Activated naive CD8-positive, alpha-beta T cell treated with anti-CD3 and anti-CD28 coated beads, Interleukin-2, amount 10 ng/mL, durations not matched to agents 7 days and 5 days (primary cell): ENCODE measurements at places on chromosomes 7 and 10.

GRCh38 chr7:71925663-71926062, 486.5 kb downstream of the CALN1 start:
- H3K4me1 ChIP-seq: no peaks in the 10 kb centered on the region
- no peak overlapping the region for H3K27ac ChIP-seq
- H3K4me3 ChIP-seq: no peak overlapping the region
- no peaks in the 10 kb centered on the region for H3K36me3 ChIP-seq
- DNase-seq: no peak
- H3K27me3 ChIP-seq: no peaks in the 10 kb centered on the region

GRCh38 chr7:99597762-99598501, at the start of gene TMEM225B:
Gene TMEM225B (plus strand): TSS chr7:99598267. CDS start chr7:99604389, 6,122 bp downstream.
- H3K4me1 ChIP-seq: peaks cover 2% of the 10 kb centered on the region
- no peaks in the 10 kb centered on the region for H3K27me3 ChIP-seq
- peak; percentile 62 for DNase-seq

DNA sequence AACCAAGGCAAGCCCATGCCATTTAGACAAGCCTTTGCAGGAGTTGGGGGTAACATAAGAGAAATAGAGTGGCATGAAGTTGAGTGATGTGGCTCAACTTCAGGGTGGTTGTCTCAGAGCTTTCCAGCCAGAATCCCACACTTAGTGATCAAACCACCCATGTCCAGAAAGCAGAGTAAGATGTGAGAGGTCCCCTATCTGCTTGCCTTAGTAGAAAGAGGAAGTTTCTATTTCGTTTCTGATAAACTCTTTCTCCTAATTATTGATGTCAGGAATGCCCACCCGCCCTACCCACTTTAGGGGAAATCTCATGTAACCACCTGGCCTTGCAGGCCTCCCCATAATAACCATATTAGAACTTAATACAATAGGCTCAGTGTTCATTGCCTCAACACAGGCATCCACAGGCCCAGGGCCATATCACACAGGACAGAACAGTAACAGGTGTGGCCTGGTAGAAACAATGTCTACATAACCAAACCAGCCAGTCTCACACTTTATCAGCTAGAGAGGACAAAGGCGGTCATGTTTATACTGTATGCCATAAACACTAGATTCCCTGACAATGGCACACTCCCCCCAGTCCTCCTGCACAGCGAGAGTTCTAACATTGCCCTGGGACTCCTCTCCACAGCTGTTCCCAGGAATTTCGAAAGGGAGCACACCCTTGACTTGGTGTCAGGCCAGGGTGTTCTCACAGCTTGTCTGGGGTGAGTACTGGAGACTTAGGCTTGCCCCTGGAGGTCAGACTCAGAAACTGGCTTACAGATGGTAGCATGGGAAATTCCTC, 364.4 kb downstream of the CXCL12 start:
- peaks cover 3% of the 10 kb centered on the region for H3K4me1 ChIP-seq
- DNase-seq: no peak
- H3K27me3 ChIP-seq: peaks cover 10% of the 10 kb centered on the region
- H3K27ac ChIP-seq: no peak overlapping the region

- DNase-seq: no peak
- no peaks in the 10 kb centered on the region for H3K4me1 ChIP-seq
- peaks cover 31% of the 10 kb centered on the region for H3K36me3 ChIP-seq
- no peaks in the 10 kb centered on the region for H3K27me3 ChIP-seq
- no peak overlapping the region for H3K27ac ChIP-seq
- no peak overlapping the region for H3K4me3 ChIP-seq
Observed at GRCh38 chr10:28137907-28138880, 139.3 kb upstream of the ODAD2 start.

- H3K27ac ChIP-seq: no peak overlapping the region
- no peak for DNase-seq
- no peaks in the 10 kb centered on the region for H3K36me3 ChIP-seq
- no peaks in the 10 kb centered on the region for H3K4me1 ChIP-seq
- peaks cover 21% of the 10 kb centered on the region for H3K27me3 ChIP-seq
Observed at GRCh38 chr10:129950676-129951075, 13.4 kb downstream of the EBF3 start.

DNA sequence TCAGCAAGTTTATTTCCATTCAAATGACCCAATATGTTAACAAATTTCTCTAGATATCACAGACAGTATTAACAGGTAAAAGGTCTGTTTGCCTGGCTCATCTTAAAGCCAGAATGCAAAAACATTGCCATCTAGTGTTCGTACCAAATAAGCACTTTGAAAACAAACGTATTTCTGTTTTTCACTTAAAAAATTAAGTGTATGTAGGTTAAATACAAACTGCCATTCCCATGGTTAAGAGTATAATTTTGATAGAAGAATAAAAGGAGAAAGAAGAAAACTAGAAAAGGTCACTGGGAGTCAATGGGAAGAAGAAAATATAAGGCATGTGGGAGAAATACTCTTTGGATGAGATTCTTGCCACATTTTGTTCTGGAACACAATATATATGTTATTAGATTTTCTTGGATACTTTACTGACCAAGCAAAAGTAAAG, 51.0 kb downstream of the ORC5 start:
- H3K4me1 ChIP-seq: no peaks in the 10 kb centered on the region
- no peak for DNase-seq
- no peak overlapping the region for H3K27ac ChIP-seq
- no peak overlapping the region for H3K4me3 ChIP-seq

DNA sequence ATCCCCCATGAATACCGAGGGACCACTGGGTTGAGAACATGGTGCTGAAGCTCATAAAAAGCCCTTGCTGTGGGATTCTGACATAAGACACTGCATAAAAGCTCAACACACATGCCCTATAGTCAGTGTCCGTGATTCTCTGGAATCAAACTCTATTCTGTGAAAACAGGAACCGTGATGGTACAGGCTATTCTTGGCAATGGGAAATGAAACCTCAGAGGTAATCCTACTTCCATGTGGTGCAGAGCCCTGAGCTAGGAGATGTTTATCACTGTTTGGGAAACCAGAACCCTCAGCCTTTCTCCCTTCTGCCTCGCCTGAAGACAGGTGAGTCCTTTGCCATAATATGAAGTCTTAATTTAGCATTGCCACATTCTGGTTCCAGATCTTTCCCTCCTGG, 80.8 kb upstream of the PRSS1 start:
- H3K36me3 ChIP-seq: peaks cover 3% of the 10 kb centered on the region
- peaks cover 1% of the 10 kb centered on the region for H3K27me3 ChIP-seq
- DNase-seq: no peak
- H3K4me1 ChIP-seq: peaks cover 34% of the 10 kb centered on the region

GRCh38 chr10:67789769-67790168, 48.2 kb downstream of the DNAJC12 start:
- DNase-seq: no peak
- no peaks in the 10 kb centered on the region for H3K36me3 ChIP-seq
- peaks cover 28% of the 10 kb centered on the region for H3K4me1 ChIP-seq
- H3K27ac ChIP-seq: peak overlapping the region; percentile 70
- no peak overlapping the region for H3K4me3 ChIP-seq

DNA sequence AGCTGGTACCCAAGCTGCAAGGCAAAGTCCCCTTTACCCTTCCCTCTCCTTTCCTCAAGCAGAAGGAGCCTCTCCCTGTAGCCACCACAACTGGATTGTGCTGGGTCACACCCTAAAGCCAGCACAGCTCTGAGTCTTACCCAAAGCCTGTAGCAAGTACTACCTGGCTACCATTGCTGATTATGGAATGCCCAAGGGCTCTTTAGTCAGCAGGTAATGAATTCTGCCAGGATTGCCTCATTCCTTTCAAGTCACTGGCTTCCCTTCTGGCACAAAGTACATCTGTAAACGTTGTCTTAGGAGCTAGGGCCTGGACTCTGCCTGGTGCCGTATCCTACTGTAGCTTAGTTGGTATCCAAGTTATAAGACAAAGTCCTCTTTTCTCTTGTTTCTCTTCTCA, 52.0 kb downstream of the FAS start:
- H3K27me3 ChIP-seq: peaks cover 14% of the 10 kb centered on the region
- DNase-seq: no peak
- no peaks in the 10 kb centered on the region for H3K4me1 ChIP-seq
- no peak overlapping the region for H3K27ac ChIP-seq
- no peak overlapping the region for H3K4me3 ChIP-seq
- peaks cover 8% of the 10 kb centered on the region for H3K36me3 ChIP-seq

- H3K27ac ChIP-seq: no peak overlapping the region
- H3K36me3 ChIP-seq: no peaks in the 10 kb centered on the region
- H3K4me3 ChIP-seq: no peak overlapping the region
Observed at GRCh38 chr10:1204434-1205326, 148.5 kb downstream of the WDR37 start.

GRCh38 chr7:105675934-105676371, 94.7 kb upstream of the EFCAB10 start:
- peaks cover 34% of the 10 kb centered on the region for H3K4me1 ChIP-seq
- H3K4me3 ChIP-seq: no peak overlapping the region
- H3K27ac ChIP-seq: peak overlapping the region; percentile 25
- H3K36me3 ChIP-seq: no peaks in the 10 kb centered on the region
- H3K27me3 ChIP-seq: no peaks in the 10 kb centered on the region

DNA sequence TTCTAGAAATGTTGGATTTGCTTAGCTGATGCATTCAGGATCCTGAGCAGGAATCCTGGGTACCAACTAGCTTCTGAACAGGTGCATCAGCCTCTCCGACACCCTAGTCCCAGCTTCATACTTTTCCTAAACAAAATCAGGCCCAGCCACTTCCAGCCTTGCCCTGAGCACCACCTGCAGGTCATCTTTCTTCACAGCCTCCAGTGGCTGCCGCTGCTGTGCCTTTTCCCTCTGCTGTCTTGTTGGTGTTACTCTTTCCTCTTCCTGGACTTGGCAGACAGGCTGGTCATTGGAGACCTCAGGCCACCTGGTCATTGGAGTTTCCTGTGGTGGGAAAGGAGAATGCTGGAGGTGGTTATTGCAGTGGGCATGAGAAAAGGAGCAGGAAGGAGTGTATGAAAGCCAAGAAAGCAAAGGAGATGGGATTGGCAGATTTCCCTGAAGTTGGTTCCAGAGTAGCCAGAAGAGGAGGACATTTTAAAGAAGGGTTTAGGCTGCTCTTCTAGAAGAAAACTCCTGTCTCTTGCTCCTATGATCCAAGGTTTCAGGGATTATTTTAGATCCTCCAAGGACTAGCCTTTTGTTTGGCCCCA, 48.2 kb upstream of the NFKB2 start:
- H3K27ac ChIP-seq: no peak overlapping the region
- H3K4me3 ChIP-seq: no peak overlapping the region
- peaks cover 9% of the 10 kb centered on the region for H3K36me3 ChIP-seq
- H3K27me3 ChIP-seq: no peaks in the 10 kb centered on the region
- peak; percentile 32 for DNase-seq

- DNase-seq: no peak
- no peaks in the 10 kb centered on the region for H3K27me3 ChIP-seq
- H3K36me3 ChIP-seq: peaks cover 3% of the 10 kb centered on the region
- no peak overlapping the region for H3K27ac ChIP-seq
- no peak overlapping the region for H3K4me3 ChIP-seq
Observed at GRCh38 chr7:4663239-4664018, 18.7 kb upstream of the FOXK1 start.

- H3K4me3 ChIP-seq: peak overlapping the region; percentile 99
- no peaks in the 10 kb centered on the region for H3K27me3 ChIP-seq
- peak overlapping the region; percentile 100 for H3K27ac ChIP-seq
- peaks cover 40% of the 10 kb centered on the region for H3K4me1 ChIP-seq
- peaks cover 31% of the 10 kb centered on the region for H3K36me3 ChIP-seq
Observed at GRCh38 chr7:130961128-130961601, 227.2 kb upstream of the KLF14 start.

DNA sequence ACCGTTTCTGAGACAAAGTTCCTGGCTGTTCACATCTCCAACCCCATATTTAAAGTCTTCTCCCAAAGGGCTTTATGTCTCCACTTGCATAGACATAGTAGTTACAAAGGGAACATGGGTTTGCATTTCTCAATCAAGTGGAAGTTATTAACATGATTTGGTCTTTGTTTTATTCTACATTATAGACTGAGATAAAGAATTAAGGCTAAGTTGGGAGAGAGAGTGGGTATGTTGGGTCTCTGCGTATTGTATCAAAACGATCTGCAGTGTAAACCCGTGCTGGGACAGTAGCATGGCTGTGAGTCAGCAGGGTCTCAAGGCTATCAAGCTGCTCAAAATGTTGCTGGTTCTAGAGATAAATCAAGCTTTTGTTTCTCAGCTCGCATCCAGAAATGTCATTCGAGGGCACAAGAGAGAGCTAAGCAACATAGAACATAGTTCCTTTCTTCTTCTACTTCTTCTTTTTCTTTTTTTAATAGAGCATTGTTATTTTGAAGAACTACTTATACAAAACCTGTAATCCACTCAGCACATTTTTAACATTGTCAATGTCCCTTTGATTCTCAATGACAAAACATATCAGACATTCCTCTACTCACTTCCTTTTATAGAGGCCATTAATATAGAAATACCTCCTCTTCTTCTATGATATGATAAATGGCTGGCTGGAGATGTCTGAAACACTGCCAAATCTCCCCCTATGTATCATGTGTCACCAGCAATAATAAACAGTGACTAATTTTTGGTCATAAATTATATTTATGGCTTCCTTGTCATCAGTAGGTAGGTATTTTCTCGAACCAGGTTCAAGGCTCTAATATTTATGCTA, 34.5 kb upstream of the RHOBTB1 start:
- no peak overlapping the region for H3K27ac ChIP-seq
- no peaks in the 10 kb centered on the region for H3K36me3 ChIP-seq
- no peaks in the 10 kb centered on the region for H3K4me1 ChIP-seq
- H3K27me3 ChIP-seq: peaks cover 14% of the 10 kb centered on the region

DNA sequence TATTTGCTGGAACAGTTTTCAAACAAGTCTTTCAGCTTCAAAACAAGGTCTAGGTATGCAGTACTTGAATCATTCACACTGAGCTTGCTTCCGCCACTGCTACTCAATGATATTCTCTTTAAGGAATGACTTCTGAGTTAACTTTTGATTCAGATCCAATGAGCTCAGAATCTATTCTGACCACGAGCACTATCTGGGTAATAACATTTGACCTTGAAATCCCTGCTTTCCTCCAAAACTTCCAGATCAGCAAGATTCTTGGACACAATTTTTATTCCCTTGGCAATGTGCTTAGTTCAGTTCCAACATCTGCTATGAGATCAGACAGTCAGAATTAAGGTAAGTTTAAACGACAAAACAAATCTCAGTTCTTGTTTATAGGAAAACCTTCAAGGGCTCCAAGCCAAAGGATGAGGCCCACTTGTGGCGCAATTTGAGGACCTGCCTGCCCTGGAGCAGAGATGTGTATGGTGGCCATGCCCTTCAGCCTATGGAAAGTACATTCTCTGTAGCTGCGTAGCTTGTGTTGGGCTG, 87.2 kb downstream of the RNF216 start:
- H3K4me1 ChIP-seq: peaks cover 79% of the 10 kb centered on the region
- no peaks in the 10 kb centered on the region for H3K27me3 ChIP-seq
- peak overlapping the region; percentile 90 for H3K27ac ChIP-seq

DNA sequence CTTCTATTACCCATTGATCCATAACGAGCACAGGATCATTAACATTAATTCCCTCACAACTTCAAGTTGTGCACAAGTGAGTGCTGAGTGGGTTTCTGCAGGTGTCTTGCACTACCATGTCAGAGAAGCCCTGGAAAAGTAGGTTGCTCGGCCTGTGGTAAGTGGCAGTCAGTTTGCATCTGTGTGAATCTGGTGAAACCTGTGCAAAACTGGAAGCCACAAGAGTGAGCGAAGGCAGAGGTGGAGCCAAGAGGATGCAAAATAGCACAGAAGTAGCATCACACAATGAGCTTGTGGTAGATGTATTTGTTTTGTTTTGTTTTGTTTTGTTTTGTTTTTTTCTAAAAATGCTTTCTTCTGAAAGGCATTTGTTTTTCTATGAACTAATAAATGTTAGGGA, 181.5 kb downstream of the THSD7A start:
- H3K27me3 ChIP-seq: no peaks in the 10 kb centered on the region
- H3K4me3 ChIP-seq: no peak overlapping the region
- H3K36me3 ChIP-seq: no peaks in the 10 kb centered on the region

GRCh38 chr7:33059635-33060034, 2.9 kb downstream of the NT5C3A start:
- H3K4me1 ChIP-seq: peaks cover 30% of the 10 kb centered on the region
- H3K27ac ChIP-seq: no peak overlapping the region
- H3K27me3 ChIP-seq: no peaks in the 10 kb centered on the region
